Right hindlimb (tissue), 1 donor: ENCODE measurements at places on chromosomes 6 and 20.

- DNase-seq, result no peak
Observed at GRCh38 chr6:30150671-30151395, 10.2 kb downstream of the TRIM10 start.

DNA sequence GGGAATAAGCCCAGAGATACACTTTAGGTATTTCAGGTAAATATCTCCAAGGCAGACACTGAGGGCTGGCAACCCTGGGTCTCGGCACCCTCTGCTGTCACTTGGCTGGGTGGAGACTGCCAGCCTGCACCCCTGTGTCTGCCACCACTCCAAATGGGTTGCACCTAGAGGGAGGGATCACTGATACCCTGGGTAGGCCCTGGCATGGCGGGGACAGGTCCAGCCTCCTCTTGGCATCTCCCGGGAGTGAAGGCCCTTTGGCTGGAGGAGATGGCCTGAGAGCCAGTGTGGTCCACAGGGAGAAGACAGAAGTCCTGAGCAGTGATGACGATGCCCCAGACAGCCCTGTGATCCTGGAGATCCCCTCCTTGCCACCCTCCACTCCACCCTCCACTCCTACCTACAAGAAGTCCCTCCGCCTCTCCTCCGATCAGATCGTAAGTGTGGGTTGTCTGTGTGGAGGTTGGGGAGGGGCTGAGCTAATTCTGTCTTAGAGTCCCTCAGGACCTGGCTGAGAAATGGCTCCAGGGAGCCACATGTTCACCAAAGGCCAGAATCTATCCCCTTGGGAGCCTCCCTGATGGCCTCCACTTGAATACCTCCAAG lies 10.9 kb downstream of the EMILIN3 start:
- DNase-seq, result no peak

DNA sequence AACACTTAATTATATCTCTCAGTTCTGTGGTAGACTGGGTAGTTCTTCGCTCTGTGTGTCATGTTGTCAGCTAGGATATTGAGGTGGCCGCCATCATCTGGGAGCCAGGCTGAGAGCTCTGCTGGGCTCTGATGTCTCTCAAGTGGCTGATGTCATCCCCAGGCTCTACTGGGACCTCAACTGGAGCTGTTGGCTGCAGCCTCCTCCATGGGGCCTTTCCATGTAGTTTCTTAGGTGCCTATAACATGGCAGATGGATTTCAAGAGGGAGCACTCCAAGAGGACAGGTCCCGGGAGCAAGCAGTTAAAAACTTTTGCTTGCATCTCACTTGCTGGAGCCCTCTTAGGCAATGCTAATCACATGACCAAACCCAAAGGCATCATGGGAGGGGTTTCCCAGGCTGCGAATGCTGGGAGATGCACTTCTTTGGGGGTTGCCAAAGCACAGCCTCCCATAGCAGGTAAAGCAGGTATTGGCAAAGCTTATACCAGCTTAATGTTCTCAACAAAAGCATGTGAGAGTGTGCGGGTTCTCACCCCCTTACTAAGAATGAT lies 129.8 kb downstream of the TMEM242 start:
- DNase-seq, result no peak

GRCh38 chr6:72621291-72622093 lies at the start of gene KCNQ5:
Gene KCNQ5, plus strand, starts transcription at chr6:72622064.
- peak; percentile 47 for DNase-seq

DNA sequence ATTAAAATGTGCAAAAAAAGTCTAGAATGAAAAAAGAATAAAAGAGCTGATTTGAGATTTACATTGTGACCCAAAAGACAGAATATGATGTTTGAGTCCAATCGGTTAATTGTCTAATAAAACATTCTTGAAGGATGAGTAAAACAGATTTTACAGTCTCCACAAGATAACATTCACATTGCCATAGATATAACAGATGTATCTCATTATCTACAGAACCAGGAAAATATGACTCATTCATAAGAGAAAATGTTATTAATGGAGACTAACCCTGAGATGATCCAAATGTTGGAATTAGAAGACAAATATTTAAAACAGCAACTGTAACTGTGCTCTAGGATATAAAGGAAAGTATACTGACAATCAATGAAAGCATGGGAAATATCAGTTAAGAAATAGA lies 141.7 kb downstream of the RFX6 start:
- DNase-seq, result no peak

DNA sequence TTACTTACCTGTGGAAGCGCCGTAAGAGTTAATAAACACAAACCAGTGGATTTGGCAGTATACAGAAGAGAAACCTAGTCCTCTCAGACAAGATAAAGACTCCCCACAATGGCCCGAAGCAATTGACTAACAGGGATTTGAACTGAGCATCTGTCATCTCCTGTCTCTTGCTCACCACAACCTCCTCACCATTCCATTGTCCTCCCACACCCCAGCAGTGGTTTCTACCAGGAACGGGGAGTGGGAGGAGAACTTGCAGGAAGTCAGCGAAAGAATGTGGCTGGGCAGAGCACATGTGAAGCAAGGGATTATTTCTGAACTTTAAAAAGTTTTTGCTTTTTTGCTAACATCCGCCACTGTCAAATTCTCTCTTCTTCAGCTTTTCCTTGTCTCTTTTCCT lies 24.6 kb upstream of the TAAR1 start:
- no peak for DNase-seq

GRCh38 chr20:53778041-53778516 lies 184.4 kb upstream of the ZNF217 start:
- DNase-seq, result no peak

DNA sequence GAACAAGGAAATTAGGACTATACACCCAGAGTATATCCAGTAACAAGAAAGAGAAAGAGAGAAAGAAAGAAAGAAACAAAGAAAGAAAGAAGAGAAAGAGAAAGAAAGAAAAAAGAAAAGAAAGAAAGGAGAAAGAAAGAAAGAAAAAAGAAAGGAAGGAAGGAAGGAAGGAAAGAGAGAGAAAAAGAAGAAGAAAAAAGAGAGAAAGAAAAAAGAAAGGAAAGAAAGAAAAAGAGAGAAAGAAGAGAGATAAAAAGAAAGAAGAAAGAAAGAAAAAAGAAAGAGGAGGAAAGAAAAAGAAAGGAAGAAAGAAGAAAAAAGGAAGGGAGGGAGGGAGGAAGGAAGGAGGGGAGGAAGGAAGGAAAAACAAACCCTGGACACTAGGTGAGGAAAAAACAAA lies 981.8 kb downstream of the TBC1D32 start:
- no peak for DNase-seq

GRCh38 chr20:25276533-25277050 lies 28.7 kb downstream of the PYGB start:
- peak; percentile 17 for DNase-seq

DNA sequence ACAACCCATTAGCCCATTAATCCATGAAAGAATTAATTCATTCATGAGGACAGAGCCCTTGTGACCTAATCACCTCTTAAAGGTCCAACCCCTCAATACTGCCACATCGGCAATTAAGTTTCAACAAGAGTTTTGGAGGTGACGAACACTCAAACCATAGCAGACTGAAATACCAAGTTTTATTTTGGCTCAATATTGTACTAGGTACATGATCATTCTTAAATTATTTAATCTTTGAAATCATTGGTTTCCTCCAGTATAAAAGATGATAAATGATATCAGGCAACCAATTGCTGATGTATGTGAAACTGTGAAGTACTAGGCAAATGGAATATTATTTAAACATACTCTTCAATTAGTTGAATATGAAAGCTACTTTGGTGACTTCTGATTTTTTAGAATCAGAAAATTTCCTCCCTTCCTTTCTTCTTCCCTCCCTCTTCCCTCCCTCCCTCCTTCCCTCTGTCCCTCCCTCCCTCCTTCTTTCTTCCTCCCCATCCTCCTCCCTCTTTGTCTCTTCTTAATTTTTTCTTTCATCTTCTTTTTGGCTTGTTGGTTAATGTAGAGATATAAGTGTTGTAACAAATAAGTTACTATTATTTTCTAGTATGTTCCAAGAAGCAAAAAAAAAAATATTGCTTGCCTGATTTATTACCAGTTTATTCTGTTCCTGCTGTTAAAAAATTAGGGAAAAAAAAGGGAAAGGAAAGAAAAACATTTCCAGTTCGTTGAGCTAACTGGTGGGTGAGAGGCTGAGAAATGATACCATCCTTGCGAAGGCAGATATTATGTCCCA lies 233.9 kb upstream of the ZNF217 start:
- no peak for DNase-seq

- no peak for DNase-seq
Observed at GRCh38 chr6:84333842-84334241, 106.4 kb upstream of the CEP162 start.

DNA sequence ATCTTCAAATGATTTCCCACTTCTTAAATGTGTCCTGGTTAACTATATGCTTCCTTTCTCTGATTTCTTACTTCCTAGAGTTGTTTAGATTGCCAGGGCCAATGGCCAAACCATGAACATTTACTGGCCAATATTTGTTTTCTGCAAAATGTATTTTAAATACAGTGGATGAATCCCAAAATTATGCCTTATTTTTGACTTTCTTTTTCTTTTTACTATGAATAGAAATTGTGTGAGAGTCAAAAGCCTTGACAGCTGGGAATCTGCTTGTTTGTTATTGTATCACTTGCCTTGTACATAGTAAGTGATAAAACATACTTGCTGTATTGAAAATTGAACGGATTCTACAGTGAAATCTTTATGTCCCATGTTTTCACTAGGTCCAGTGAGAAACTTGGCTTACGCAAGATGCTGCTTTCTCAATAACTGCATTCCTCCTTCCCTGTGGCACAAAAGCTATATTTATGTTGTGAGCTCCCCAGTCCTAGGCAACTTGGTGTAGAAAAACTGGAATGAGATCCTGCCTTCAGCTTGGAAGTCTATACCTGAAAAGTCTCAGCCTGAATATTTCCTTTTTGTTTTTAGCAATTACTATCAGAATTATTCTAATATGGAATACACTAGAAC lies 295.2 kb downstream of the EPHA7 start:
- DNase-seq, result no peak

GRCh38 chr6:16473908-16474771 lies 235.8 kb downstream of the GMPR start:
- DNase-seq, result no peak

GRCh38 chr6:21898107-21898796 lies 304.7 kb downstream of the SOX4 start:
- DNase-seq, result no peak

GRCh38 chr6:37840940-37841300 lies 21.4 kb downstream of the ZFAND3 start:
- DNase-seq, result no peak

DNA sequence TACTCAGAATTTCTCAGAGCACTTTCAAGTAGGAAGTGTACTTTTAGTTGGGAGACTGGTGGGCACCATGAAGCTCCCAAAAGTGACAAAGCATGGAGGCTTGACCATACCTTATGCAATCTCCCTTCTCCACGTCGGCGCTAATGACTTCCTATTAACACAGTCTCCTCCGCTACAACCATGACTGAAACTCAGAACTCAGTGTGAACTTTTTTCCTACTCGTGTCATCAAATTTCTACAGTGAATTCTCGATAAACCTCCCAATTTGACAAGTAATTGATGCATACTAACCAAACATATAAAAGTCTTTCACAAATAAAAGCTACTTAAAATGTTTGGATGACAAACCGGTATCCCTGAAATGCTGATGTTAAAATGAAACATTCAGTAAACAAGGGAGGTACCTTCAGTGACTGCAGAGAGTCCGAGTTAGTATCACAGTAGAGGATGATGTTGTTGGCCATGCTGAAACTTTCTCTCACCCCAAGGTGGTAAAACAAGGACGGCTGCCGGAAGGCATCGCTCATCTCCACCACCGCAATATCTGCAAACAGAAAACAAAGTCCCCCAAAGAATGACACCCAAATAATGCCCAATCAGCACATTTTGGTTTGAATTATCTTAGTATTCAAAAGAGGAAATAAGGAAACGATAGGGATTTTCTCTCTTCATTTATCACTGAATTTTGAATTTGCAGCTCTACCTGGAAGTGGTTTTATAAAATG lies 72.1 kb downstream of the MAP3K5 start:
- DNase-seq, result no peak

GRCh38 chr6:1787894-1788293 lies 178.2 kb downstream of the FOXC1 start:
- DNase-seq, result peak; percentile 54

DNA sequence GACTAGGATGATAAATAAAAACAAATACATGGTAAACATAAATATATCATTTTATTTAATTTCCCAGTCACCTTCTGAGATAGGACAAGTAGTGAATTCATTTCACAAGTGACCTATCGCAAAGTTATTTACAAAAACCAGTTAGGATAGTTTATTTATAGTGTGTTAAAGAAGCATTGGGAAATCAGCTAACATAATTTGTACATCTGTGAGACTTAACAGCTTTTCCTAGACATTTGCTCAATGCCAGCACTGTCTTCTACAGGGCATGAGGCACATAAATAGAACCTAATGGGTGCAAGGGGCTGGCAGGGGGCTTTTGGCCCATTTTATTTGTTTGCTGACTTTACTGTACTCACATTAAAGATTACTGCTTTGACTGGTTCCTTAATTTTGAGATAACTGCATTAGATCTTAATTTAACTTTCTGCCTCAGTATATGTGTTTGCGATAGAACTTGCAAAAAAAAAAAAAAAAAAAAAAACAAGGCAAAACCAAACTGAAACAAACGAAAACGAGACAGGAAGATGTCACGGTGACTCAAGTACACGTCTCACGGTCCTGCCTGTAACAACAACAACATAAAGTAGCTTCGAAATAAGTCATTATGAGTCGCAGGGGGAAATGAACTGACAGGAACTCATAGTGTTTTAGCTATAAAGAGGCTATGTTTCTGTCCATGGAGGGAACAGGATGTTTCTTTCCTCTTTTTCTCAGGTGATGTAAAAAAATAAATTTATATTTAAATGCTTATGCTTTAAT lies 133.7 kb upstream of the GMDS start:
- no peak for DNase-seq

- DNase-seq, result no peak
Observed at GRCh38 chr20:21202259-21202658, 76.4 kb downstream of the KIZ start.

GRCh38 chr6:166772518-166772917 lies 145.5 kb upstream of the RPS6KA2 start:
- no peak for DNase-seq
